Activated CD8-positive, alpha-beta memory T cell treated with anti-CD3 and anti-CD28 coated beads for 24 hours (primary cell): ENCODE measurements at places on chromosomes 6 and 20.

DNA sequence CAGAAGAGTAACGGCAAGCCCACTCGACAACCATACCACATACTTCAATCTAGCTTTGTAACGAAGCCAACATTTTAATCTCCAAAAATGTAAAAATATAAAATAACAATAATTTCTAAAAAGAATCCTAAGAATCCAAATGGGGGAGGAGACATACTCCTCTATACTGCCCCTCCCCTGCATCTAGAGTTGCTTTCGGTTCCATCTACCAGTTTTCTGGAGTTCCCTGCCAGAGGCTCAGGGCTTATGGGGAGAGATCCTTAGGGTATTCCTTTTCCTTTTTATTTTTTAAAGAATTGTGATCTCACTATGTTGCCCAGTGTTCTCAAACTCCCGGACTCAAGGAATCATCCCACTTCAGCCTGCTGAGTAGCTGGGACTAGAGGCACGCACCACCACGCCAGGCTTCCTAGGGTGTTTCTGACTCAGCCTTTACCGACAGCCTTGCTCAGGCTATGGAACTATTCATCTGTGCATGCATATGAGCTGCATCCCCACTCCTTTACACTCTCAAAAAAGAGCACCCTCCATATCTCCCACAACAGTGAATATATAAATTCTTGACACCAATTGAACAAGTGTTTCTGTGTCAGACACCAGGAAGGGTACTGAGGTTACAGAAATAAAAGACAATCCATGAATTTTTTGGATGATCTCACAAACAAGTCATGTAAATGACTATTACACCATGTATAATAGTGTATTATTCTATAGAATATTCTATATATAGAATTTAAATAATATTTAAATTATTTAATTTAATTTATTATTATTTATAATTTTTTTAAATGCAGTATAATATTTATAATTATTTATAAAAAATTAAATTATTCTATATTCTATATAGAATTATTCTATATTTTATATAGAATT is 40.7 kb upstream of the UBR2 start:
- DNase-seq: no peak

GRCh38 chr6:144155529-144155928 is 5.2 kb downstream of the STX11 start:
- DNase-seq: no peak

- DNase-seq: no peak
These were observed 602.2 kb upstream of the BTBD3 start for GRCh38 chr20:11315525-11315924.

DNA sequence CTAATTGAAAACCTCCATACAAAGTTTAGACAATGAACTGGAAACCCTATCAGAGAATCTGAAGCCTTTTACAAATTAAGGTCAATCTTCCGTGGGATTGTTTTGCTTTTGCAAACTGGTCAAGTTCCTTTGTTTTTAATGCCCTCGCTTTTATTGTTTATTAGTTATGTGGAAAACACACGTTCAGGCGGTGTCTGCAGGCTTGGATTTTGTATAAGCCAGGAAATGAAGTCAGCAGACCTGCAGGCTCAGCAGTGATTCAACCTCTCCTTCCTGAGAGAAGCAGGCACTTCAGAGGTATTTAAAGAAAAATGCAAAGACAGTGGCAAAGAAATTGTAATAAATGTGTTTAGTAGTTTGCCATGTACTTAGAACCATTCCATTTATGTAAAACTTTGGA is 103.4 kb upstream of the PDE10A start:
- no peak for DNase-seq

- no peak for DNase-seq
These were observed 88.9 kb downstream of the SOBP start for GRCh38 chr6:107578642-107579341.

DNA sequence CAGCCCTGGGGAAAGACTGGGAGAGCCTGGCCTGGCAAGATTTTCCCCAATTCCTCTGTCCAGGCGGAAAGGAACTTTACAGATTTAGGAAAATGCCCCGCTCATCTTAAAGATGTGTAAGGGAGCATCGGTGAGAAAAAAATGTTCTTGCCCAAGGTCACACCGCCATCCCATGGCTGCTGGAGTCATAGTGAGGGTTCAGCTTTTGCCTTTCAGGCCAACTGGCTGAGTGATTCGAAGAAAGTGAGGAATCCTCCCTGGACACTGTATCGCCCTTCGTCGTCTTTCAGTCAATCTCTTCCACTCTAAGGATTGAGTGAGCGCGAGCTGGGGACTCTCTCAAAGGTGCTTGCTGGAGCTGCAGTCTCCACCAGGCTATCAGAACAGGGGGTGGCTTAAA is 1.4 kb downstream of the WFDC2 start:
- DNase-seq: no peak
